NCI-H1930 (cell line): ENCODE measurements at places on chromosomes 1 and 21.

DNA sequence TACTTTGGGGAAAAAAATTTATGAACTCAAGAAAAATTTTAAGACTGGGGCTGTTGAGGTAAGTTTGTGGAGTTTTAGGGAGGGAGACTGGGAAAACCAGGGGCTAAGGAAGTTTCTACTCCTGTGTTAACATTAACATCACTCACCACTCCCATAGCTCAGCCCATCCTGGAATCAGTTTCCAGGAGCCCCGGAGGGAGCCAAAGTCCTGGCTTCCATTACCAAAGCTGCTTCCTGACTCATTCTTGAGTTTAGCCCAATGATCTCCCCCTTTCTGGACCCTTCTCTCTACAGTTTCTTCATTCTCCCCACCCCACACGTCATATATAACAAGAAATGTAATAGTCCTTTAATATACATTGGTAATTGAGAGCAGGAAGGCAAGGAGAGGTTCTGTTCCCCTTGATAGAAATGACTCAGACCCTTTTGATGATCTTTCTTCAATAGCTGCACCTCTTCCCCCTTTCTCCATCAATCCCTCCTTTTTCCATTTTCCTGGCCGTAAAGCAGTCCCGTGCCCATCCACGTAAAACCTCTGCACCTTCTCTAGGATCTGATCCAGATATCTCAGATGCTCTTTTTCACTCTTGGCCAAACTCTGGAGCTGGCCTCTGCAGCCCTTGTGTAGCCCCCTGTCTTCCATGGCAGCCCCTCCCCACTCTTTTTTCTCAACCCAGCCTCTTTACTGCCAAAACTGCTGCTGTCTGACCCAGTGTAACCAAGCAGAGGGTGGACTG lies 4.6 kb upstream of the PIAS3 start:
- DNase-seq: no peak

DNA sequence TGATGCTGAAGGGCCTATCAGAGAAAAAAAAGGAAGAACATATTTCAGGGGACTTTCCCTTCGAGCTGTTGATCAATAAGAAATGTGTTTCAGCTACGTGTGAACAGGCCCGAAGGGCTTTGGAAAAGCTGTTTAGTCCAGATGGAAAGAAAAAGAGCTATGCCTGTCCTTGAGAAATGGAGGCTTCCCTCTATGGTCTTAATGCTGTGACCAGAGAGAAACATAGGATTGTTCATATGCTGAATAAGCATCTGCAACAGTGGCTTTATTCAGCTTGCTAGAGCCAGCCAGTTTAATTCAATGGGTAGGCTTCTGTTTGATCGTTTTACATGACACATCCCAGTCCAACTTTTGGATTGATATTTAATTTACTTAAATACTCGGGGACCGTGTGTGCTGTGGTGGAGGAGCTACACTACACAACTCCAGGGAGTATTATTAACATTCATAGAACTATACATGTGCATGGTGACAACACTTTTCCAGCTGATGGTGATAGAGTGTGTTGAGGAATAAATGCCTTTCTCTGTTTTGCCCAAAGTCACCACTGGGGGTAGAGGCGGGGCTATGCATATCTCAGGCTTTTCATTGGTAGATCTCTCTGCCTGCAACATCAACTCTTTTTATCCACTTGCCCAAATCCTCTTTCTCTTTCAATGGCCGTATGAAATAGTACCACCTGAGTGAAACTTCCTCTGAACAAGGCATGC lies 106.7 kb upstream of the C8B start:
- DNase-seq: no peak

DNA sequence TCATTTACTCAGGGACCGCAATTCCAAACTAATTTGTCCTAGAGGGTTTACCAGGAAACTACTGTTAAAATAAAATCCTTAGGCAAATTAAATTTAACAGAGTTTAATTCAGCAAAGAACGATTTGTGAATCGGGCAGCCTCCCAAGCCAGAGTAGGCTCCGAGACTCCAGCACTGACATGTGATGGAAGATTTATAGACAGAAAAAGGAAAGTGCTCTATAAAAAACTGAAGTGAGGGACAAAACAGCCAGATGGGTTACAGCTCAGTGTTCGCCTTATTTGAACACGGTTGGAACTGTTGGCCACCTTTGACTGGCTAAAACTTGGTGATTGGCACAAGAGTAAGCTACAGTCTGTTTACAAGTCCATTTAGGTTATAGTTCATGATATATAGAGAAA lies 35.2 kb upstream of the RCSD1 start:
- no peak for DNase-seq

DNA sequence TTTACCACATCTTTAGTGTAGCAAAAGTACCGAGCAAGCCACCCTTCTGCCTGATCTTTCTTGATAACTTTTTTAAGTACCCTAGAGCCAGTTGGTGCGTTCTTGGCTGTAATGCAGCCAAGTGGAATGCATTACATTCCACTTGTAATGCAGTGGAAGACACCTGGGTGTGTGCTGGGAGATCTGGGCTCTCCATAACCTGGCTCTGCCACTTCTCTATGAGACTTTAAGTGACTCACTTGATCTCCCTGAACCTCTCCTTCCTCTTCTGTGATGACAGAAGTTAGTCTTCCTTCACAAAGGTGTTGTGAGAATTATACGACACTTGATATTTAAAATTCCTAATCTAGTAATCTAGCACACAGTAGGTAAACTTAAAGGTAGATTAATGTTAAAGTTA lies 35.3 kb upstream of the NFIA start:
- DNase-seq: no peak

DNA sequence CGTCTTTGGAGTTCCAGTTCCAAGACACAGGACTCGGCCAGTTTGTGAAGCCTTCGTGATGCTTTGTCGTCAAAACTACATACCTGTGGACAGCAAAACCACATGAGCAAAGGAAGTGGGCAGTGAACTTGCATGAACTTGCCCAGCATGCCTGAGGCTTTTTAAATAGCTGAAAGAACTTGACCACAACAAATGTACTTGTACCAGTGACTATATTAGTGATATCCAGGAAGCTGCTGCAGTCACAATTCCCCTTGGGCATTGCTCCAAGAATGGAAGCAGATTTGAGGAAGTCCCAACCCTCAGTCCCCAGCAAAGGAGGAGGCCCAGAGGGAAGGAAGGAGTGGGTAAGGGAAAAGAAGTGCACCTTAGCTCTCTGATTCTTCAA lies 2.6 kb downstream of the FUCA1 start:
- no peak for DNase-seq

- DNase-seq: no peak
Measured at GRCh38 chr1:233424779-233425178, 97.3 kb downstream of the MAP3K21 start.

DNA sequence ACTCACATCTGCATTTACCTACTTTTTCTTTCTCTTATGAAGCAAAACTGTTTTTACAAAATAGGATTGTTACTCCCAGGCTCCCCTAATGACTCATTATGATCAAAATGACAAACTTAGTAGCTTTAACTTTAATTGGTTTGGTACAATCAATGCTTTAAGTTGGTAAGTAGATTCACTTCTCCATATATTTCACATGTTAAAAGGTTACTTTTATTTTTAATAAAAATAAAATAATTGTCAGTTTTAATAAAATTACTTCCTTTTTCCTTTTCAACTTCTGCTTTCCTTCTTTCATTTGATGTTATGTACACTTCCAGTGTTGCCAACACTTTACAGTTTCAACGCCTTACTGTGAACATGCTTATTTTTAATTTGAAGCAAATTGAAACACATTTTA lies 477.6 kb downstream of the SETD4 start:
- no peak for DNase-seq

- no peak for DNase-seq
Measured at GRCh38 chr21:37560385-37560784, 193.8 kb downstream of the DYRK1A start.

DNA sequence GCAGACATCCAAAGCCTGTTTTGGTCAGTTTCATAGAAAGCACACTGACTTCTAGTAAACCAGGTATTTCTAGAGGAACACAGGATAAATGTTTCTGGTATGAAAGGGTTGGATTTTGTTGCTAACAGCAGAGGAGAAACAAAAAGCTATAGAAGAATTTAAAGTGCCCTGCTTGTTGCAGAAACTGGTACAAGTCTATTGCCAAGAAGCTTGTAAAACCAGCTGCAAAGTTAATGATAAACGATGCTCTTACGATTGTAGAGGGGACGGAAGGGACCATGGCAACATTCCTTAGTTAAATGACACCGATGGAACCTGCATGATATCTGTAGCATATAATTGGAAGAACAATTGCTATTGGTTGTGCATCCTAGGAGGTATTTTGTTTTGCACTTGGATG lies 40.1 kb downstream of the SLC35F3 start:
- DNase-seq: no peak

- DNase-seq: no peak
Measured at GRCh38 chr1:161549652-161550051, at the start of gene FCGR3A. FCGR3A (minus strand) TSS chr1:161549818; CDS start chr1:161549736, 82 bp downstream.

DNA sequence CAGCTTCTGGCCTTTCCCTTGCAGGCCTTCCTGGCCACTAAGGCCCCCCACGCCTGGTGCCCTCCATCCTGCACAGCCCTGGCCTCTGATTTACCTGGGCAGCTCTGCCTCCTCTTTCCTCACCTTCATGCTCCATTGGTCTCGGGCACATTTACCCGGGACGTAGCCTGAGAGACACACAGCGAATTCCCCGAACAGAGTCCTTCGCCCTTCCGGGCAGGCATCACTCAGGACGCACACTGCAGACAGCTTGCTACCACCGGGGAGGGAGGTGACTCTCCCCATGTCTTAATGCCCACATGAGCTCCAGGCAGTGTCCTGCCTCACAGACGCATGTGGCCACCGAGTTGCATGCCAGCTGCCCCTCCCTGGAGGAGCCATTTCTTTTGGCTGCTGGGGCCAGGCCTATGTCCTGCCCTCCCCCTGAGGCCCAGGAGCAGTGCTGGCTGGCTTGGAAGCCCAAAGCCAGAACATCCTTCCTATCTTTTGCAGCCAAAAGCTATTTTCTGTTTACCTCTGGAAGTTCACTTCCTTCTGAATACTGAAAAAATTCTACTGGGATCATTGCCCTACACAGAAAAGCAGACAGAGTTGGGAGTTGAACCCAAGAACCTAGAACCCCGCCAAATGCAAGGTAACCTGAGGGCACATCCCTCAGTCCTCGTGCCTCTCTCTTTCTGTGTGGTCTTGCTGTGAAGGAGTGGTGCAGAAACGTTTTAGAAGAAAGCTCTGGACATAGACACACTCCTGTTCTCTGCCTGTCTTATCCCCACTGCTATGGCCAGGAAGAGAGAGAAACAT lies 209.5 kb downstream of the TOMM20 start:
- no peak for DNase-seq

GRCh38 chr21:35036465-35037383 lies 12.4 kb downstream of the RUNX1 start:
- no peak for DNase-seq

DNA sequence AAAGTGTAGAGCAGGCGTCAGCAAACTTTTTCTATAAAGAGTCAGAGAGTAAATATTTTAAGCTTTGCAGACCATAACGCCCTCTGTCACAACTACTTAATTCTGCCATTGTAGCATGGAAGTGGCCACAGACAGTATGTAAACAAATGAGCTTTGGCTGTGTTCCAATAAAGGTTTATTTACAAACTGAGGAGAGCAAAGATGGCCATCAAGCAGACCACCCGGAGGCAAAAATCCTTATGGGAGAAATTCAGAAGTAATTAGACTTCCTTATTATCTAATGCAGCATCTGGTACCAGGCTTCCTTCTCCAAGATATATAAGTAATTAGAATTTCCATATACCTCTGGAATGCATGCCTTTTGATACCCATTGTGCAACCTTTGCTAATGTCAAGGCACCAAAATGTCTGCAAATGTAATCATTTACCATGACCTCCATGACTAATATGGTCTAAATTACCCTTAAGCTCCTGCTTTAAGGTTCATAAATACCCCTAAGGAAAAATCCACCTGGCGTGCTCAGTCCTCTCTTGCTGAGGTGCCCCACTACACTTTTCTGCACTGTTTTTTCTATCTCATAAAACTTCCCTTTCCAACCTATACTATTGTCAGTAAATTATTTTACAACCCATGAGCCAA lies 377.8 kb downstream of the MATN1 start:
- DNase-seq: no peak

- DNase-seq: no peak
Measured at GRCh38 chr1:56511364-56511763, 68.0 kb downstream of the PLPP3 start.

- no peak for DNase-seq
Measured at GRCh38 chr1:16014509-16015482, 3.0 kb downstream of the HSPB7 start.

DNA sequence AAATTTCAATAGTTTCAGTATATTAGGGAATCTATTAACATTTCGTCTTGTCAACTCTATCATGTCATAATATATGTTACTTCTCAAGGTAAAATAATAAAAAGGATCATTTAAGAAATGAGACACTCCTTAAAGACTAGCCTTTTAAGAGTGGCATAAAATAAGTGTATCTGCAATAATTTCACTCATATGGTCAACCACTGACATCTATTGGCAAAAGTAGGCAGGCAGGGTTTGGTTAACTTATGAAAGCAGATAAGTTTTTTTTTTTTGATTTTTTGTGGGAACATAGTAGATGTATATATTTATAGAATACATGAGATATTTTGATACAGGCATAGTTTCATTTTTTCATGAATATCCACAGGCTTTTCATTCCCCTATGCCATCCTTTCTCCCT lies 5.5 kb upstream of the RGS21 start:
- no peak for DNase-seq

- DNase-seq: no peak
Measured at GRCh38 chr1:34398916-34399275, 222.2 kb downstream of the C1orf94 start.

DNA sequence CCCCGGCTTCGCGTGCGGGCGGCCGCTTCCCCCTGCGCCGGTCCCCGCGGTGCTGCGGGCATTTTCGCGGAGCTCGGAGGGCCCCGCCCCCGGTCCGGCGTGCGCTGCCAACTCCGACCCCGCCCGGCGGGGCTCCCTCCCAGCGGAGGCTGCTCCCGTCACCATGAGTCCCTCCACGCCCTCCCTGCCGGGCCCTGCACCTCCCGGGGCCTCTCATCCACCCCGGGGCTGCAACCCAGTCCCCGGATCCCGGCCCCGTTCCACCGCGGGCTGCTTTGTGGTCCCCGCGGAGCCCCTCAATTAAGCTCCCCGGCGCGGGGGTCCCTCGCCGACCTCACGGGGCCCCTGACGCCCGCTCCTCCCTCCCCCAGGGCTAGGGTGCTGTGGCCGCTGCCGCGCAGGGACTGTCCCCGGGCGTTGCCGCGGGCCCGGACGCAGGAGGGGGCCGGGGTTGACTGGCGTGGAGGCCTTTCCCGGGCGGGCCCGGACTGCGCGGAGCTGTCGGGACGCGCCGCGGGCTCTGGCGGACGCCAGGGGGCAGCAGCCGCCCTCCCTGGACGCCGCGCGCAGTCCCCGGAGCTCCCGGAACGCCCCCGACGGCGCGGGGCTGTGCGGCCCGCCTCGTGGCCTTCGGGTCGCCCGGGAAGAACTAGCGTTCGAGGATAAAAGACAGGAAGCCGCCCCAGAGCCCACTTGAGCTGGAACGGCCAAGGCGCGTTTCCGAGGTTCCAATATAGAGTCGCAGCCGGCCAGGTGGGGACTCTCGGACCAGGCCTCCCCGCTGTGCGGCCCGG lies 159.2 kb downstream of the RUNX1 start:
- peak; percentile 57 for DNase-seq

GRCh38 chr21:46064870-46065214 lies 33.1 kb upstream of the COL6A2 start:
- no peak for DNase-seq

GRCh38 chr1:8082945-8083344 lies 56.8 kb upstream of the ERRFI1 start:
- DNase-seq: no peak

GRCh38 chr1:116912846-116913245 lies 3.1 kb downstream of the PTGFRN start:
- DNase-seq: no peak

GRCh38 chr21:33748903-33749302 lies 106.6 kb downstream of the ITSN1 start:
- no peak for DNase-seq

GRCh38 chr1:179816196-179816960 lies 61.2 kb downstream of the TOR1AIP2 start:
- no peak for DNase-seq
